ENCODE measurements at places on chromosomes 2 and 18.

DNA sequence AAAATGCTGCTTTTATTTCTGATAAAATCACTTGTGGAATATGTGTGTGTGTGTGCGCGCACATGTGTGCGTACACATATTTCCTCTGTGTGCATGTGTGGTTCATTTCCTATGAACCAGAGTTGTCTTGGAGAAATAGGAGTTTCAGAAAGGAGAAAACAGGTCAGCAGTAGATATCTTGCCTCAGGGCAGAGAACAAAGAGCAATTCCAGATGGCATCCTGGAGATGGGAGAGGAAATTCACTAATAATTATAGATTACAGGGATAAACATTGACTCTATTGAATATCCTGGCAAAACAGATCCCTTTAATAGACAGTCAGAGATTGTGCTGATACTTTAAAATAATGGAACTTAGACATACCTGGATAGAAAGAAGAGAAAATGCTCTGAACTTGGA lies 298.0 kb downstream of the TRIB2 start:
- DNase-seq = no peak

GRCh38 chr2:205405194-205405593 lies 277.1 kb upstream of the NRP2 start:
- DNase-seq = no peak

DNA sequence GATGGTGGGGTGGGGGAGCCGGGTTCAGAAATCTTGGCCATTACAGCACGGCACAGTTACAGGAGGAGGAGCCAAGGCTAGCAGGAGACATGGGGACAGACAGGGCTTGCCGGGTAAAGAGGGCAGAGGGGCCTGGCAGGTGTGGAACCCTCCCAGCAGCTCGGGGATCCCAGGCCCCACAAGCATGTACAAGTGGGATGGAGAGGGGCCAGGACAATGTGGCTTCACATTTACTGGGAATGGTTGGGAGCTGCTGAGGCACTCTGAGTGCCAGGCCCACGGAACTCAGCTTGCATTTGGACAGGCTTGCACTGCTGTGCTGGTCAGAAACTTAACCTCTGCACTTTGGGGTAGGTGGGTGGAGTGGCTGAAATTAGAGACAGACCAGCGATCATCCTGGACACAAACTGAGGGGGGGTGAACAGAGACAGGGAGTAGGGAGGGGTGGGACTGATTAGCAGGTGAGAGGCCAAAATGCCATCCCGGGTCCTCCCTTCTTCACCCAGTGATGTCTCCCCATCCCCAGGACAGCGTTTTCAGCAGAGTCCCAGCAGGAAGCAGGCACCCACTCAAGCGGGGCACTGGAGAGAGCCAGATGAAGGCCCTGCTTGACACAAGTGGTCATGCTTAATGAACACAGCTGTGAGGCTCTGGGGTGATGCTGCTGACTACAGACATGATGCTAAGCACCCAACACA lies 9.6 kb downstream of the PER2 start:
- no peak for DNase-seq

DNA sequence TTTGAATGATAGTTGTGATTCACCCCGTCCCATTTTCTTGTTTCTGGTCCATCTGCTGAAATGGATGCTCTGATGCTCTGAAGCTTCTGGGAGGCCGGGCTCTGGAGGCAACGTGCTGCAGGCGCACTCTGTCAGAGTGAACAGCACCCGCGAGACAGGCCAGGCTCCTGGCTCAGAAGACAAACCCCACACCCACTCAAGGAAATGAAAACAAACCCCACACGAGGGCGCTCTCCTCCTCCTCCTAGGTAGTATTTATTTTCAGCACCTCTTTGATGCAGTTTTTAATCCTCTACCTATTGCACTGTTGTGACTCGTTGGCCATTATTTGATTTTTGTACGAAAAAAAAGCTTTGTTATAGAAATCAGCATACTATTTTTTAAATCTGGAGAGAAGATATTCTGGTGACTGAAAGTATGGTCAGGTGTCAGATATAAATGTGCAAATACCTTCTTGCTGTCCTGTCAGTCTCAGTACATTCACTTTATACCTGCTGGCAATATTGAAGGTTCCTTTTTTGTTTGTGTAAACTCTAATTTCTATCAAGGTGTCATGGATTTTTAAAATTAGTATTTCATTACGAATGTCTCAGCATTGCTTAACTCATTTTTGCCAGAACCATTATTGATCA lies 10.3 kb upstream of the CHST10 start:
- DNase-seq = no peak

- no peak for DNase-seq
Observed at GRCh38 chr2:145023334-145023934, 503.5 kb upstream of the ZEB2 start.

DNA sequence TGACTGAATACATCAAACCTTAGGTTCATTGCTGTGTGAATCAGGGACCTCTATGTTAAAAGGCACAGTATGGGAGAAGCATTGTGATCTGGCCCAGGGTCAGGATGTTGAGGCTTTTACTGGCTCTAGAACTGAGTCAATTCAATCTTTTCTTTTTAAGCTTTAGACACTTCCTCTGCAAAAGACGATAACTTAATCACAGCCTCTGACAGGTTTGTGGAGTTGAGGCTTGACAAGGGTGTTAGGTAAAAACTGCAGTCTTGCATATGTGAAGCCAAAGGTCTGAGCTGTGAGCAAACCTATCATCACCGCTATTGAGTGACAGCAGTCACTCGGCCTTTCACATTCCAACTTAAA lies 17.3 kb upstream of the ARHGAP25 start:
- DNase-seq = no peak

DNA sequence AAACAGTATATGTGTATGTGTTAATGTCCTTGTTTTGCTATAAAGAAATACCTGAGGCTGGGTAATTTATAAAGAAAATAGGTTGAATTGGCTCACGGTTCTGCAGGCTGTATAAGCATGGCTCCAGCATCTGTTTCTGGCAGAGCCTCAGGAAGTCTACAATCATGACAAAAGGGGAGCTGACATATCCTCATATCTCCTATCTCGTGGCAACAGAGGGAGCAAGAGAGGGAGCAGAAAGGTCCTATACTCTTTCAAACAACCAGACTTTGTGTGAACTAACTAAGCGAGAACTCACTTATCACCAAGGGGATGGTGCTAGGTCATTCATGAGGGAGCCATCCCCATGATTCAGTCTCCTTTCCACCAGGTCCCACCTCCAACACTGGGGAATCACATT lies 13.0 kb downstream of the CALCRL start:
- no peak for DNase-seq

- no peak for DNase-seq
Observed at GRCh38 chr2:221981912-221982470, 316.8 kb downstream of the PAX3 start.

- DNase-seq = no peak
Observed at GRCh38 chr2:107810734-107811133, 16.0 kb upstream of the RGPD4 start.

DNA sequence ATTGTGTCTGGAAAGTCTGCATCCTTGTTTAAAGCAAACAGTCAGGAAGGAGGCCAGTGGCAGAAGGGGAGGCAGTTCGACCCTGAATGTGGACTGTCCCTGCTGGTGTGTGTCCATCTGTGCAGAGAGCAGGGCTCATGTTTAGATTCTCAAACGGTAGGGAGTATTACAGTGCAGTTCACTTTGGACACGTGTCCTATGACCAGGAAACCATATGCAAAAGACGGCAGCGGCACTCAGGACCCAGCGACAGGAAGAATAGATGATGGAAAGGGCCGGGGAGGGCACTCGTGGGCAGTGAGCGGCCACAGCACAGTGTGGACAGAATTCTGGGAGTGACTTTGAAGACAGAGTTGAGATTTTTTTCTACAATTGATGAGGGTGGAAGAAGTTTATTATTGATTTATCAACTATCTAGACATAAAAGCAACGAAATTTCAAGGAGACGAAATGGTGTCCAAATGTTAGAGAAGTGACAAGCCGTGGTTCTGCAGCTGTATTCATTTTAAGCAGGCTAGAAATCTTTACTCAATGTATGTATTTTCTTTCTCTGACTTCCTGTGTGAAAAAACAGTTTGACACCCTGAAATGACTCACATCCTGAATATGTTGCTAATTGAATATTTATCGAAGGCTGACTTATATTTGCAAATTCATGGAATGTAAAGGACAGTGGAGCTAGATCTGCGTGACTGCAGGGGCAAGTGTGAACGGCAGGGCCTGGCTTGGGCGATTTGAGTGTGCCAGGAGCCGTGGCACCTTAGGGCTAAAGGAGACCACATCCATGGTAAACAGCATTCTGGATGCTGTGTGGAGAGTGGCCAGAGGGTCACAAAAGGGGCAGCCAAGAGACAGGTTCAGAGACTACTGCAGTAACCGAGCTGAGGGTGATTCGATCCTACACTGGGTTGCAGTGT lies 214.2 kb downstream of the PTGR3 start:
- no peak for DNase-seq

DNA sequence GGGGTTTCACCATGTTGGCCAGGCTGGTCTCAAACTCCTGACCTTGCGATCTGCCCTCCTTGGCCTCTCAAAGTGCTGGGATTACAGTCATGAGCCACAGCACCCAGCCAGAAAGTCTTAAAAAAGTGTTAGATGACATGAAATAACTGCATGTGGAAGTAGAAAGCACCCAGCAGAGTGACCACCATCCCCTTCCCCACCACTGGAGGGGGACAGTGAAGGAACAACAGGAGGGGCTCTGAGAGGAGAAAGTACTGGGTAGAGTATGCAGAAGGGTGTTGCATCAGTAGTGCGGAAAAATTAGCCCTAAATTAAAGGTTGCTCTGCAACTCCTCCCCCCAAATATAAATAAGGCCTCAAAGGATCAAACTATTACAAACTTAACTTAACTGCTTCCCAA lies 230.5 kb downstream of the ZNF521 start:
- no peak for DNase-seq

DNA sequence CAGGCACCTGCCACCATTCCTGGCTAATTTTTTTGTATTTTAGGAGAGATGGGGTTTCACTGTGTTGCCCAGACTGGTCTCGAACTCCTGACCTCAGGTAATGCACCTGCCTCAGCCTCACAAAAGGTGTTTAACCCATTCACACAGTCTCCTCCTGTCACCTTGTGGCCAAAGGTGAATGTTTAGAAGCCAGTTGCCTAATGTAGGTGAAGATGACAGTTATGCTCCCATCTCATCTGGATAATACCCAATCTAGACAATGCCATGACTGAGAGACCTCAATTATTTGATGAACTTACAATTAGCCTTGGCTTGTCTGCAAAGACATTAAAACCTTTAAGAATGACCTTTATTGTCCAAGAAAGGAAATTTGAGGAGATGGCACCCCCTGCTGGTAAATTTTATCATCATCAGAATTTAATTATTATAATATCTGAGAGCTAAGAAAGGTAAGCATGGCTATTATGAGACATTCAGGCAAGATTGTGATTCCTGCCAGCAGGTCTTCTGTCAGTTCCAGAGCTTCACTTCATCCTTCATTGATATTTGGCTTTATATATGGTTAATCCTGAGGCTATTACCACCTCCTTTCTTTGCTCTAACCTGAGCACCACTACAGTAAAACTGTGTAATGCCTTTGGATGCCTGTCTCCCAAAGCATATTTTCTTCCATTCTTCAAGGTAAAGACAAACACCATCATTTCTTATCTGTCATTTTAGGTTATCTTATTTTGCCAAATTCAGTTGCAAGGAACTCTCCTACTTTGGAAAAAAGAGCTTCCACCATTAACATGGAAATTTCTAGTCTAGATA lies 117.6 kb downstream of the FAM124B start:
- no peak for DNase-seq

- DNase-seq = no peak
Observed at GRCh38 chr2:1550658-1551316, 137.5 kb downstream of the TPO start.

GRCh38 chr2:222054813-222055212 lies 244.0 kb downstream of the PAX3 start:
- no peak for DNase-seq

DNA sequence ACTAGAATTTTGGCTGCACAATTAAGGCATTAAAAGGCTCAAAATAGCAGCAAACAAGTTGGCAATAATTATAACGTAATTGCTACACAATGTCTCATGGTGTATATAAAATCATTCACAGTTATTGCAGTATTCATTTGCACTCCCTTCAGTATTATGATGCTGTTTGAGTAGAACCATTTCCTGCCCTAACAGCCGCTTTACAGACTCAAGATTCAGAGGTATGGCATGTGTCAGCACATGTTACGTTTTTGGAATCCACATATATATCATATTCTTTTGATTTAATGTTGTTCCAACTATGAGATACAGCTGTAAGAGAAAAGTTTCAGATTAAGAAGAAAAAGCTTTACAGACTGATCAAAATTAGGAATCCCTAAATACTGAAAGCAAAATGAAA lies 56.3 kb upstream of the NCKAP5 start:
- no peak for DNase-seq

DNA sequence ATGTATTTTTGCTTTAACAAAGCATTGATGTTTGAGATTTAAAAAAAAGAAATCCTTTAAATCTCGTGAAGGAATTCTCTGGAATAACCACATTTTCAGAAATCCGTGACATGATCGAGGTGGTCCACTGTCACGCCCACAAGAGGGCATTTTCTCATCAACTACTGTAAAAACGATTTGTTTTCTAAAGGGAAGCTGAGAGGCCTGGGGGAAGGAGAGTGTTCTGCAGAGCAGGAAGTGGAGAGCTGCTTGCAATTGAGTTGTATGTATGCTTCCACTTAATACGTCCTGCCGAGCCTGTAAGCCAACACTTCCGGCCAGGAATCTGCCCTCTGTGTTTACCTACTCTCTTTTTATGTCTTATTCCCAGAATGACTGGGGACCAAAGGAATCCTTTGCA lies 19.4 kb downstream of the KLHL29 start:
- peak; percentile 63 for DNase-seq

GRCh38 chr2:147696426-147696825 lies 148.4 kb upstream of the ACVR2A start:
- DNase-seq = no peak

DNA sequence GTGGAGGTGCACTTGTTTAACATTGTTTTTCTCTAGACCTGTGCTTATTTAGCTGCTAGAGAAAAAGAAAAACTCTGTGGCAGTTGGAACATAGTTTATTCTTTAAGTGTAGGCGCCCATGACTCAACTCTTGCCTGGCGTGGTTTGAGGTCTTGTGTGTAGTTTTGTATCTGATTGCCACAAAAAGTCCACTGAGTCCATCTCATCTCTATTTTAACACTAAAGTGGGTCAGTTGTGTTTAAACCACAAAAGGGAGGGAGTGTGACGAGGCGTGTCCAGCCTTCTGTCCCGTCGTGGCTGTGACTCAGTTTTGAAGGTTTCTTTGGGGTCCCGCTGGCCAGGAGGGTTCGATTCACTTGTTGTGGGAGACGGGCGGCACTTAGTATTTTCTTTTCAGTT lies 15.3 kb upstream of the UGT1A9 start:
- DNase-seq = no peak
